DMS79 (cell line): ENCODE measurements at places on chromosomes 13 and 19.

DNA sequence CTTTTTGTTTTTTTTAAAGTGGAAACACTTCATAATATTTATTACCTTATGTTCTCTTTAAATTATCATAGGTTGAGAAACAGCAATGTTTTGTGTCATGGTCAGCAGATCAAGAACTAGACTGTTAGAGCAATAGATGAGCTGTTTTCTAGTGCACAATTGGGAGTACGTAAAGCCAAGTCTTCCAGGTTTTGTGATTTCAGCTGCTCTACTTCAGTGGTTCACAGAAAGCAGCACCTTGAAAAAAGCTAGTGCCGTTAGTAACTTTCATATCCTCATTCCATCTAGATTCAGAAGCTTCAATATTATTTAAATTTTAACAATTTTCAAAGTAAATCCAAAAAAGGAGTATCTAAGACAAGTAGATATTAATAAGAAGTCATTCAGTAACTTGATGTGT, 1.9 kb downstream of the GPR18 start:
- DNase-seq: no peak

DNA sequence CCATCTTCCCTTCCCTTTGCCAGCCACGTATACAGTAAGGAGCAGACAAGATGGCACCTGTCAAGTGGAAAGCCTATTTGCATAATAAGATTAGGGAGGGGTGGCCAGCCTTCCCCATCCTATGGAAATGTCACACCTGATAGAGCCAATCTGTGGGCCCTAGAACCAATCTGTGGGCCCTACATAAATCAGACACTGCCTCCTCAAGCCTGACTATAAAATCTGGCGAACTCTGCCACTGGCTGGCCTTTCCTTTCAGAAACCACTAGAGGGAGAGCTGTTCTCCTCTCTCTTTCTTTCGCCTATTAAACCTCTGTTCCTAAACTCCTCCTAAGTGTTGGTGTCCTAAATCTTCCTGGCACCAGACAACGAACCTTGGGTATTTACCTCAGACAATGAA, 231.5 kb upstream of the KLHL1 start:
- DNase-seq: no peak

GRCh38 chr19:58009666-58010301, 7.2 kb upstream of the ZNF606 start:
- peak; percentile 86 for DNase-seq

DNA sequence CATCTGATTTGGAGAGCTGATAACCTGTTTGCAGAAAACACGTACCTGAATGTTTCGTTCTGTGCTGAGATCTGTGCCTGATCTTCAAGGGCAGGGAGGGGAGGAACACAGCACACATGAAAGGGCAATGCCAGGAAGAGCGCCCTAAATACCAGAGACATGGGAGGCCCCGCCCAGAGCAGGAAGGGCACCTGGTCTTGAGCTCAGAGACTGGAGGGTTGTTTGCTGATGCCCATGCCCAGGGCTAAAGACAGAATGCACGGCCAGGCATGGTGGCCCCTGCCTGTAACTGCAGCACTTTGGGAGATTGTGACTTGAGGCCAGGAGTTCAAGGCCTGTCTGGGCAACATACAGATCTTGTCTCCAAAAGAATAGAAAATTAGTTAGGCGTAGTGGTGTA, 183.2 kb downstream of the TUBA3C start:
- DNase-seq: no peak

- DNase-seq: no peak
Measured at GRCh38 chr13:51252954-51253532, 30.8 kb downstream of the FAM124A start.

DNA sequence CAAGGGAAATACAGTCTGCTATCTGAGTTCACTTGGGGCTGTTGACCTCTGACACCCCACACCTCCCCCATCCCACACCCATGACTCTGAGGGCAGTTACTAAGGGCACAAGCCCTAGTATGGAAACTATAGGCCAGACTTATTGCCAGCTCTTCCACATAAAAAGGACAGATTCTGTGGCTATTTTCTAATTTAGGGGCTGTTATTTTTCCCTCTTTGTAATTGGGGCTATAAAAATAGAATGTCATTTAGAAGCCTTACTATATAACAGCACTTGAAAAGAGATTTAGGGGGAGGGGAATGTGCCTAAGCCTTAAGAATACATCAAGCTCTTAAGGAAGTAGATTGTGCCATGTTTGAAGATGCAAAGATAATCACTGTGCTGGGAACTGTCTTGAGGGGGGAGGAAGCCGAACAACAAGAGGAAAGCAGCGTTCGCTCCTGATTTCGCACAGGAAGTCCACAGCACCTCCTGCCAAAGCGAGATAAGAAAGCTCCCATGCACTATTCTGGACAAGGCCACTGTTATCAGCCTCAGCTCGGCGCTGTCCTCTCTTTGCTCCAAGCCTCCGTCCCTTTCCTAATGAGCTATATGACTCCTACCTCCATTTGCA, 86.6 kb downstream of the FLT1 start:
- DNase-seq: no peak

DNA sequence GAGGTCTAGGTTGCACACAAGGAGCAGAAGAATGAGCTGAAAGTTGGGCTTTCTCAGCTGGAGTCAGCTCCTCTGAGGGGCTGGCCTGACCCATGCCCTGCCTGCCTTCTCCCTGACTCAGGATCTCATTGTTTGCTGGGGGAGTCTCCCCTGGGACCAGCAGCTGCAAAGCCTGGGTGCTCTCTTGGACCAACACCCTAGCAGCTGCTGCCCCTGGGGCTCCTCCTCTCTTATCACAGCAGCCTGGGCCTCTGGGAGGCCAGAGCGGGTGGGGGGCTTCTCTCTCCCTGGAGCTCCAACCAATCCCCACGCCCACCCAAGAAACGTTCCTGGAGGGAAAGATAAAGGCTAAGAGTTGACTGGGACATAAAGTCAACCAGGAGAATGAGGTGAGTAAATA, 1.6 kb upstream of the FCGBP start:
- no peak for DNase-seq

GRCh38 chr13:88303605-88304004, 632.4 kb downstream of the SLITRK5 start:
- DNase-seq: no peak

DNA sequence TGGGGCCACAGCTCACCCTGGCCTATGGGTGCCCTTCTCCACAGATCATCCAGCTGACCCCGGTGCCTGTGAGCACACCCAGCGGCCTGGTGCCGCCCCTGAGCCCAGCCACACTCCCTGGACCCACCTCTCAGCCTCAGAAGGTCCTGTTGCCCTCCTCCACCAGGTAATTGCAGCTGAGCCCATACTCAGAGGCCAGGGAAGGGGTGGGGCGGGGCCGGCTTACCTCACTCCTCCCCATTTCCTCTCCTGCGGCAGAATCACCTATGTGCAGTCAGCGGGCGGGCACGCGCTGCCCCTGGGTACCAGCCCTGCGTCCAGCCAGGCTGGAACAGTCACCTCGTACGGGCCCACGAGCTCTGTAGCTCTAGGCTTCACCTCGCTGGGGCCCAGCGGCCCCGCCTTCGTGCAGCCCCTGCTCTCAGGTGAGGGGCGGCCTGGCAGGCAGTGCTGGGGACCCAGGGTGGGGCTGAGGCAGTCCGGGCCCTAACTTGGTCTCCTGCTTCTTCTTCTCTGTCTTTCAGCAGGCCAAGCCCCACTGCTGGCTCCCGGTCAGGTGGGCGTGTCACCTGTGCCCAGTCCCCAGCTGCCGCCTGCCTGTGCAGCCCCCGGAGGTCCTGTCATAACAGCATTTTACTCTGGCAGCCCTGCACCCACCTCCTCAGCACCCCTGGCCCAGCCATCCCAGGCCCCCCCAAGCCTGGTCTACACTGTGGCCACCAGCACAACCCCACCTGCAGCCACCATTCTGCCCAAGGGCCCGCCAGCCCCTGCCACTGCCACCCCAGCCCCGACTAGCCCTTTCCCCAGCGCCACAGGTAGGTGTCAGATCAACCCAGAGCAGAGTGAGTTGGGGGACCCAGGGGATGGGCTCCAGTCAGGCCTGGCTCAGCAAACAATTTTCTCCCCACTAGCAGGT, 9.6 kb upstream of the PRR19 start:
- no peak for DNase-seq

DNA sequence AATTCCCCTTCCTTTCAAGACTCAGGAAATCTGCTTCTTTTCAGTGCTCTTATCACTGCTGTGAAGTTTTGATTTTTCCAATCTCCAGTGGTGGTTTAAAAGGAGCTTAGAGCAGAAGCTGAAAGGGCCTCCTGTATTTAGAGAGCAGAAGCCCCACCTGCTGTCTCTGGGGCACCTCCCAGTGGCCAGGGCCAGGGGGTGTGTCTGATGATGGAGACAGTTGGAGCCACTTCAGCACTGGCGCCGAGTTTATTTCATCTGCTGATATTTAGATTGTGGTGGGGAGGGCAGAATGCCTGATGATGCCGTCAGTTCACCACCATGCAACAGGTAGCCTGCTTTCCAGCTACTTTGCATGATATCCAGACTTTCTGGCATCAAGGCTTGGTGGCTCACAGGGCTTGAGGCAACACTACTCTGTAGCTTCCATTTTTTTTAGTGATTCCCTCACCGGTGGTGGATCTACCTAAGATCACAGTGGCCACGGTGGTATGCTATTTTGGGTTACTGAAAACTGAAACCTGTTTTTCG, 371.9 kb downstream of the KCNRG start:
- no peak for DNase-seq

GRCh38 chr13:66977161-66977560, 253.0 kb downstream of the PCDH9 start:
- no peak for DNase-seq

DNA sequence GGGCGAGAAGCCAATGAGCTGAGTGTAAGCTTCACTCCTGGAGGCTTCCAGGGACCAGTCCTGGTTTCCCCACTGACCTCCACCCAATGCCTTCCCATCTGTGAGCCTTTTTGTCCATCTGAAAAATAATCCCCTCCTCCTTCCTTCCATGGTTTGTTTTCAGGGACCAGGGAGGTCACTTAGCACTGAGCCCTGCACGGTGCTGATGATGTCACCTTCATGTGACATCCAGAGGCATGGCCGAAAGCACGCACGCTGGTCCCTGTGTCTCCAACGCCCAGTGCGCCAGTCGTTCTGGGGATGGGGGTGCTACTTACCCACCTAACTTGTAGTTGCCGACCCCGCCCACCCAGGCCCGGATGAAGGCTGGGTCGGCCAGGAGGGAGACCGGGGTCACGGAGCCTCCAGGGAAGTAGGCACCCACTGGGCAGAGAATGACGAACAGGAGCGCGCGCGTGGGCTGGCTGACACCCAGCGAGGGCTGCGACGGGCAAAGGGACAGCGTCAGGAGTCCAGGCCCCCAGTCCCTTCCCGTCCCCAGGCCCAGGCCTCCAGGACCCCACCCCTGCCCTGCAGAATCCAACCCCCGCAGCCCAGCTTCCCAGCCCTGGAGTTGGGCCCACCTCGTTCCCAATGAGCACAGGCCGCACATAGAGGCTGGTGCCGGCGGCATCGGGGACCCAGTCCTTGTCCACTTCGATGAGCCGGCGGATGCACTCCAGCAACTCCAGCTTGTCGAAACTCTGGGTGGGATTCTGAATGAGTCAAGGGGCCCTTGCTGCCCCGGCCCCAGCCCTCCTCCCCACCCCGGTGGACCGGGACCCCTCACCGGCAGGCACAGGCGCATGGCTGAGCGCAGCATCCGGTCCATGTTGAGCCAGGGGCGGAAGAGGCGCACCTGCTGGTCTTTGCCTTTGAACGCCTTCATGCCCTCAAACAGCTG, 11.2 kb downstream of the BCAT2 start:
- DNase-seq: no peak

DNA sequence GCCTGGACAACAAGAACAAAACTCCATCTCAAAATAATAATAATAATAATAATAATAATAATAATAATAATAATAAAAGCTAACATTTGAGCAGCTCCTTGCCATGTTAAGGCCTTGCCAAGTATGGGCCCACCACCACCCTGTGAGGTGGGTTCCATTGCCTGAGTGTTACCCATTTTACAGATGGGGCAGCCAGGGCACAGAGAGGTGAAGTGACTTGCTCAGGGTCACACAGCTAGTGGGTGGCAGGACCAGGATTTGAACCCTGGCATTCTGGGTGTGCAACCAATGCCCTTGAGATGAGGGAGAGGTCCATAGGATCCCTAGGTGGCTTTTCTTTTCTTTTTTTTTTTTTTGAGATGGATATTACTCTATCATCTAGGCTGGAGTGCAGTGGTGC, 29.5 kb downstream of the ZSWIM4 start:
- DNase-seq: no peak

DNA sequence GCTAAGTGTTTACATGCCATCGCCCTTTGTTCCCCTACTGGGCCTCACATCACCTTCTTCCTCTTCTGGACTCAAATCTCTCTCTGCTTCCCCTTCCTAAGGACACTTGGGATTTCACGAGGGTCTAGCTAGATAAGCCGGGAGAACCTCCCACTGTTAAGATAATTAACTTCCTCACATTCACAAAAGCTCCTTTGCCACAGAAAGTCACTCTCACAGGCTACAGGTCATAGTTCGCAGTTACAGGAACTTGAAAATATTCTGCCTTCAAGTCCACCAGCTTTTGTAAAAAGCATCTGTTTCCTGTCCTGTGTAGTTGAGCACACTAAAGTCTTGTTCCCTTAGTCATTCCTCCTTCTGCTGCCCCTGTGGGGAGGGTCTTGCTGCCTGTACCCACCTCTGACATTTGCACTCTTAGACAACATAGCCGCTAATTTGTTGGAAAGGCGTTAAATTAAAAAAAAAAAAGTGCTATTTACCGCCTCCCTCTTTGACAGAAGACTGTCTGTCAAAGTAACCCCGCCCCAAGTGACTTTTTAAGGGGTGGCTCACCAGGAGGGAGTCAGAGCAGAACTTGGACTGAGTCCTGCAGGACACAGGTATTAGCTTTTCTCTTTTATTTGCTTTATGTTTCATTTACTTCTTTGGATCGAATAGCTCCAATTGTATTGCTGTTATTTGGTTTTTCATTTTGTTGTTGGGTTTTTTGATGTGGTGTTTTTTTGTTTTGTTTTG, 26.8 kb upstream of the CEACAM21 start:
- no peak for DNase-seq

DNA sequence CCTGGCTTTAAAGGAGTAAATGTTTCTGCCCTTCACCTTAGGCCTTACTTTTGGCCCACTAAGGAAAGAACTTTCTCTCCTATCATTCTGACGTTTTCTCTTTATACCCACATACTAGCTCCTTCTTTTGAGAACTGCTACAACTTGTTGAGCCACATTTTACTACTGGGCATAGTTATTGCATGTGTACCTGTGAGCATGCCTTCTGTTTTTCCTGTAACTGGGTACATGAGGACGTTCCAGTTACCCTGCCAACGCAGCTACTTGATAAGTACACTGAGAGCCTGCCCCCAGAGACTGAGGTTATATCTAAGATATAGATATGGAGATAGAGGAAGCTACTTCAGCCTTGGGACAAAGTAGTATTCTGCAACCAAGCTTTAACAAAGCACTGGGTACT, 3.5 kb downstream of the CCDC169 start:
- DNase-seq: no peak
